ENCODE measurements at places on chromosomes 5 and 9.
A peak's percentile ranks its signal among the peaks of the same experiment; 100 is the strongest.

- DNase-seq: no peak
These were observed 56.1 kb downstream of the HRH2 start for GRCh38 chr5:175713930-175714329.

DNA sequence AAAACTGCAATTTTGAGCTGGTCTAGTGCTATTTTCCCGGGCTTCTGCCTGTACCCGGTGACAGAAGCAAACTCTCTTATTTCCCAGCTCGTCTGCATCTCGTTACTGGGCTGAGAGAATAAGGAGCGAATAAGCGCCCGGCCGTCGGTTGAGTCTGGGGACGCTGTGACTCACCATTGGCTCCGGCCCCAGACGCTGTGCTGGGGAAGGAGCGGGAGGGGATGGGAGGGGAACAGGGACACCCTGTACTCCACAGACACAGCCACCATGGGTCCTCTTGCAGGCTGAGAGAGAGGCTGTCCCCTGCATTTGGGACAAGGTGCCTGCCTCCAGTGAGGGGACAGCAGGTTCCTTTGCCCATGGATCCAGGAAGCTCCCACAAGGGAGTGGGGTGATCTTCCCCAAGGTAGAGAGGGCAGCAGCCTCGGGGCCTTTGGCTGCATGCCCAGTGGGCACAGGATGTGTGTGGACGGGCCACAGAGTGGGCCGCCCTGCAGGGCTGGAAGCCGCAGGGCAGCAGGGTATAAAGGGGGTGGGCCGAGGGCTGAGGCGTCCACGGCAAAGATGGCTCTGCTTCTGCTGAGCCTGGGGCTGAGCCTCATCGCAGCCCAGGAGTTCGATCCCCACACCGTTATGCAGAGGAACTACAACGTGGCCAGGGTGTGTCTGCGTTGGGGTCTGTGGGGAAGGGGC lies at the start of gene LCN9:
Gene LCN9, plus strand, starts transcription at position 552 of the 693 bp plus-strand sequence. Its CDS starts 13 bp downstream, at position 565.
- peak; percentile 61 for DNase-seq

DNA sequence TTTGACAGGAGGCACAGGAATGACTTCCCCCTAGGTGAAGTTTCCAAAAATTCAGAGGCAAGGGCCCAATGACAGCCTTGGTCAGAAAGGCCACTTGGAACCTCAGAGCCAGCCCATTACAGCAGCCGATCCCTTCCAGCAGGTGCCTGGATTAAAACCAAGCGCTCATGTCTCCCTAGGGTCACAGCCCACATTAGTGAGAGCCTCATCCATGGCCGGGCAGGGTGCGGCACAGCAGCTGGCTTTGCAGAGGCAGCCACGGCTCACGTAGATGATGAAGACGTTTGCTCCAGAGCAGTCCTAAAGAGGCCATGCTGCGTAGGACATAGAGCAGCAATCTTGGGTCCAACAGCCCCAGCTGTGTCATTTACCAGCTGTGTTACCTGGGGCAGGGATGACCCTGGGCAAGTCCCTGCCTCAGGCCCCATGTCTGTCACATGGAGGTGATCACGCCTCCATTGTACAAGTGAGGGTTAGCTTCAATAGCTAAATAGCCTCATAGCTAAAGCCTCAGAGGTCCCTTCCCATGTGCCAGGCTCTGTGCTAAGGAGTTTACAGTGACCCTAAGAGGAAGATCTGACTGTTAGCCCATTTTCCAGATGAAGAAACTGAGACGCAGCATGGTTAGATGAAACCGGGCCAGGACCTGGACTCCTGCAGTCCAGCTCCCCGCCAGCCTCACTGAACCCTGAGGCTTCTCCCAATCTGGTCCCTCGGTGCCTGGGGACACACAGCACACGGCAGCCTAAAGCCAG lies 39.2 kb downstream of the NEK6 start:
- DNase-seq: no peak

GRCh38 chr9:114446036-114446435 lies 58.3 kb upstream of the AKNA start:
- DNase-seq: no peak

GRCh38 chr5:180932660-180933059 lies 33.7 kb downstream of the BTNL8 start:
- DNase-seq: no peak

DNA sequence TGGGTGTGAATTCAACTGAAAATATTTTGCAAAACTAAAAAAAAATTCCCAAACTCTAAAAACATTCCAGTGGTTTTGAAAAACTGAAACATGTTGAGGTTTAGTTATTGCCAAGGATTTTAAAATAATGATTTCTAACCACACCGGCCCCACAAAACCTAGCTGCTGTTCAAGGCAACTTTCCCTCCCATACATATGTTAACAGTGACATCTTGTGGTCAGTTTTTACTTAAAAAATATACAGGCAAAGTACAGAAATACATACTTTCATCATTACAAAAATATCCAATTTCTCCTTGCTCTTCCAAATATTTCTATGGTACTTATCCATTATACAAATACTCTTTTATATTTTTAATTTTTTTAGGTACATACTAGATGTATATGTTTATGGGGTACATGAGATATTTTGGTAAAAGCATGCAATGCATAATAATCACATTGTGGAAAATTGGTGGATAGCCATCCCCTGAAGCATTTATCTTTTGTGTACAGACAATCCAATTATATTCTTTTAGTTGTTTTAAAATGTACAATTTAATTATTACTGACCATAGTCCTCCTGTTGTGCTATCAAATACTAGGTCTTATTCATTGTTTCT lies 34.4 kb upstream of the MRPS30 start:
- peak; percentile 26 for DNase-seq

- DNase-seq: no peak
These were observed 8.6 kb downstream of the SCGB3A2 start for GRCh38 chr5:147887026-147887627.

- DNase-seq: no peak
These were observed 182.0 kb upstream of the IER5L start for GRCh38 chr9:129359916-129360536.

- DNase-seq: peak; percentile 84
These were observed 103.0 kb upstream of the ERCC6L2 start for GRCh38 chr9:95772320-95773052.

DNA sequence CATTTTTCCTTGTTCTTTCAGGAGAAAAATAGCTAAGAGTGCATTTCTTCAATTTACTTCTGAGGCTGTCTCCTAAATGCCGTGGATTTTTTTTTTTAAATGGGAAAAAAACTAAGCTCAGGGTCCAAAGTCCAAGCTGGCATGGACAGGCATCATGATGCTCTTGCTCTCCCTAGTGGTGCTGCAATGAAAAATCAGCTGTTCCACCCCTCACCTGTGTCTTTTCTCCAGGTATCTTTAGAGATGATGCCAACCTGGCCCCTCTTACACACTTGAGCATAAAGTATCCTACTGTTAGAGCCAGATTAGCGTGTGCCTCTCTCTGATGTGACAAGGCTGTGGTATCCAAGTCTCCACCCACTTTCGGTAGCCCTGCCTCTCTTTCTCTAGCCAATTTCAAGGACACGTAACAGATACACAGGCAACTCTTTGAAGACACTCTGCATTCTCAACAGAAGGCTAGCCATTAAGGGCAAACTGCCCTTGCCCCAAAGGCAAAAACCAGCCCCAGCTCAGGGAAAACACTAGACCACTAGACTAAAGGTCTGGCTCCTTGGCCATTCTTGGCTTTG lies 208.8 kb downstream of the SAXO1 start:
- DNase-seq: no peak

DNA sequence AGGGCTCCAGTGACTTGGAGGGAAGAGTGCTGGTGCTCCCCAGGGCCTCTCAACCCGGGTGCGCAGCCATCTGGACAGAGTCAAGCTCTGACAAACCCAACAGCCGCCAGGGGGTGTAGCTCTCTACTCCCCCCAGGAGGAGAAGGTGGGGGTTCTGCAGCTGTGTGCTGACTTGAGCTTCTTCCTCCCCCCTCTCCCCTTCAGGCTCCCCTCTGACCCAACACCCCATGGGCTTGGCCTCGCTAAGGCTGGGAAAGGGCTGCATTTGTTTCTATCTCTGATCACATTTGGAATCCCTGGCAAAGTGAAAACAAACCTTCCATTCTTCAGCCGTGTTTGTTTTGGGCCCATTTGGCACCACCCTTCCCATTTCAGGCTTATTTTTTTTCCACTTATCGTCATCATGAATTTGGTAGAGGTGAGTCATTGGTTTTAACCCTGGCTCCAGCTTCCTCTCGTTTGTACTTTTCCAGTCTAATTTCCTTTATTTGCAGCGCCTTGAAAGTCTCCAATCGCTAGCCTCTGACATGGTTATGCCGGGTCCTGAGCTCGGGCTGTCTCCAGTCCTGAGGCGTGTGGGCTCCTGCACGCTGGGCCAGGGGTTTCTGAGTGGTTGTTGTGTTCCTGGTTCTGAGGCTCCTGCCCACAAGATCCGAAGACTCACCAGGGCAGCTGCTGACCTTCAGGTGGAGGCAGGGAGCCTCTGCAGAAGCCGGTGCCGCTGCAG lies 36.1 kb downstream of the DAP start:
- no peak for DNase-seq

DNA sequence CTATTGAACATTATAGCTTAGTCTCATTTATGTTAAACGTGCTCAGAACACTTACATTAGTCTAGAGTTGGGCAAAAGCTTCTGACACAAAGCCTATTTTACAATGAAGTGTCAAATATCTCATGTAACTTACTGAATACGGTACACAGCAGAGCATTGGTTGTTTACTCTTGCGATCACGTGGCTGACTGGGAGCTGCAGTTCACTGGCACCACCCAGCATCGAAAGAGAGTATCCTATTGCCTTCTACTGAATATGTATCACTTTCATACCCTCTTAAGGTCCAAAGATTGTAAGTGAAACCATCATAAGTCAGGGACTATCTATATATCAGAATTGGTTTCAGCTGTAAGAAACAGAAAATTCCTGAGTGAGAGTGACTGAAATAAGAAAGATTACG lies 42.6 kb upstream of the OSMR start:
- no peak for DNase-seq

GRCh38 chr9:7289773-7290172 lies 509.8 kb downstream of the DMAC1 start:
- DNase-seq: no peak

GRCh38 chr9:108363311-108363710 lies 492.5 kb downstream of the ACTL7B start:
- no peak for DNase-seq
